H4 (cell line): ENCODE measurements at places on chromosomes 2 and 18.

GRCh38 chr2:224887141-224887540 lies 155.1 kb downstream of the DOCK10 start:
- peak; percentile 13 for DNase-seq

GRCh38 chr2:241308267-241308666 lies 7.2 kb downstream of the HDLBP start:
- no peak for DNase-seq

GRCh38 chr2:160610041-160610440 lies 116.4 kb upstream of the RBMS1 start:
- no peak for DNase-seq

DNA sequence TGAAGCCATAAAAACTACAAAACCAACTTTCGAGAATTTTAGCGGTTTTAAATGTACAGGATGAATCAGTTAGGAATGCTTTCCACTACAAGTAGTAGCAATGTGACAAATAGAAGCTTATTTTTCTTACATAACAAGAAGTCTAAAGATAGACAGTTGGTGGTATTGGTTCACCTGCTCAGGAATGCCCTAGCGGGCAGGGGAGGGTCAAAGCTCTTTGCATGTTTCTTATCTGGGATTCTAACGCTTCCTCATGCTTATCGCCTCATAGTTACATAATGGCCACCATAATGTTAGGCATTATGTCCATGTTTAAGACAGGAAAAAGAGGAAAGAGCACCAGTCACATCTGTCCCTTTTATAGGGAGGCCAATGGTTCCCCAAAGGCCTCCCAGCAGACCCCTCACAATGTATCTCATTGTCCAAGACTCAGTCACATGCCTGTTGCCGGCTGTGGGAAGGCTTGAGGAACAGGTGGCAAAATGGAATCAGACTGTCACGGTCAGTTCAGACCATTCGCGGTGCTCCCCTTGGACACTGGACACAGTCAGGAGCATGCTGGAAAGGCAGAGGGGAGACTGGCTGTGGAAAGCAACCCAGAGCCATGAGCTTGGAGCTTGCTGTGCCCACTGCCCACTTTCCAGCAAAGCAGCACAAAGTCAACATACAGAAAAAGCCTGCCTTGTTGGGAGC lies 69.4 kb upstream of the ODC1 start:
- no peak for DNase-seq

GRCh38 chr2:62826141-62826540 lies 120.6 kb downstream of the EHBP1 start:
- no peak for DNase-seq

DNA sequence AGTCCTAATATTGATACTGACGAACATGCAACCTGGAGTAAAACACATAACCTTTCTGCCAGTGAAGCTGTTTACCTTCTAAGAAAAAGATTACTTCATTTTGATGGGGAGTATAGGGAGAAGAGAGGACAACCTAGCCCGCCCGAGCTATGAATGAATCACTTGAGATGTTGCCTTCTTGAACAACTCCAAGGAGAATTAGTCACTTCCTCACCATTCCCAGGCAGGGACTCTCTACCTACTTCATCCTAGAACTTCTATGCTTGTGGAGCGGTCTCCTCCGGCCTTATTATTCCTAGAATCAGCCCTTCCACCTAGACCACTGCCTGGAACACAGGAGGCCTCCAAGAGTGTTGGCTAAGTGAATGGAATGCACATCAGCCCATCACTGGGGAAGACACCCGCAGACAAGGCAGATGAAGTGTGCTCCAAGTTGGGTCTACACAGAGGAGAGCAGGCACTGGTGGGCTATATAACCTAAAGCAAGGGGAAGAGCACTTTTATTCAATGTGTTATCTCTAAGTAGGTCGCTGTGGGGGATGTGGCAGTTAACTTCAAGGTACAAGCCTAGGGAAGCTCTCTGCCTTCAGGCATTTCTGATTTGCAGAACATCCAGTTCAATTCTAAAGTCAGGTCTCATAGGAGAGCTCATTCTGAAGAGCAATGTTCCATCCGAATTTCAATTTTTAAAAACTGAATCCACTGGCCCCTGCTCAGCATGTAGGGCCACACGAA lies 57.4 kb downstream of the STK39 start:
- DNase-seq = no peak

DNA sequence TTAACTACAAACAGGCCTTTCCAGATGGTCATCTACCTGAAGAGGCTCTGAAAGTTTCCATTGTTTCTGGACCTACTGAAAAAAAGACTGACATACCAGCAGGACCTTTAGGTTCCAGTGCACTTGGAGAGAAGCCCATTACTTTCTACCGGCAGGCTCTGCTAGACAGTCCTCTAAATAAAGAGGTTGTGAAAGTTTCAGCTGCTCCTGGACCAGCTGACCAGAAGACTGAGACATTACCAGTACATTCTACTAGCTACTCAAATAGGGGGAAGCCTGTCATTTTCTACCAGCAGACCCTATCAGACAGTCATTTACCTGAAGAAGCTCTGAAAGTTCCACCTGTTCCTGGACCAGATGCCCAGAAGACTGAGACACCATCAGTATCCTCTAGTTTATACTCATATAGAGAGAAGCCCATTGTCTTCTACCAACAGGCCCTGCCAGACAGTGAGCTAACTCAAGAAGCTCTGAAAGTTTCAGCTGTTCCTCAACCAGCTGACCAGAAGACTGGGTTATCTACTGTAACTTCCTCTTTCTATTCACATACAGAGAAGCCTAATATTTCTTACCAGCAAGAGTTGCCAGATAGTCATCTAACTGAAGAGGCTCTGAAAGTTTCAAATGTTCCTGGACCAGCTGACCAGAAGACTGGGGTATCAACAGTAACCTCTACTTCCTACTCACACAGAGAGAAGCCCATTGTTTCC lies 65.8 kb downstream of the ALMS1 start:
- no peak for DNase-seq

- DNase-seq = no peak
These were observed 136.5 kb upstream of the HAAO start for GRCh38 chr2:42928692-42929545.

DNA sequence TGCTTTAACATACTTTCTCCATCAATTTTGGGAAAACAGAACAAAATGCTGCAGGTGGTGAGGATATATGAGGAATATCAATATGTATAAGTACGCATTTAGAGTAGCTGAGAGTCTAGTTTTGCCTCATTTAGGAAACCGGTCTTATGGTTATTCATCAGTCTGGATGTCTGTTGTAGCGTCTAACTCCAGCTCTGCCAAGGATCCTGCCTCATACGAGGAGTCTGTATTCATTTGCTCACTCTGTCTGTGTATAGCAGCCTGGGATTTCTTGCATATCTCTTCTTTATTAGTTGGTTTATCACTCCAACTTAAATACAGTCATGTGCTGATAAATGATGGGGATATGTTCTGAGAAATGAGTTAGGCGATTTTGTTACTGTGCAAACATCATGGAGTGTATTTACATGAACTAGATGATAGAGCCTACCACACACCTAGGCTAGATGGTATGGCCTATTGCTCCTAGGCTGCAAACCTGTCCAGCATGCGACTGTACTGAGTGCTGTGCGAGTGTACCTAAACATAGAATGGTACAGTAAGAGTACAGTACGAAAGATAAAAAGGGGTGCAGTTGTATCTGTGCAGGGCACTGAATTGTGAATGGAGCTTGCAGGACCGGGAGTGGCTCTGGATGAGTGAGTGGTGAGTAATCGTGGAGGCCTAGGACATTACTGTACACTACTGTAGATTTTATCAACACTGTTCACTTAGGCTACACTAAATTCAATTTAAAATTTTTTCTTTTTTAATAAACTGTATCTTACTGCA lies 148.1 kb downstream of the ZNF407 start:
- peak; percentile 21 for DNase-seq

- no peak for DNase-seq
These were observed 472.8 kb downstream of the EIPR1 start for GRCh38 chr2:2904721-2905350.

GRCh38 chr2:155830817-155831579 lies 501.5 kb downstream of the NR4A2 start:
- no peak for DNase-seq

DNA sequence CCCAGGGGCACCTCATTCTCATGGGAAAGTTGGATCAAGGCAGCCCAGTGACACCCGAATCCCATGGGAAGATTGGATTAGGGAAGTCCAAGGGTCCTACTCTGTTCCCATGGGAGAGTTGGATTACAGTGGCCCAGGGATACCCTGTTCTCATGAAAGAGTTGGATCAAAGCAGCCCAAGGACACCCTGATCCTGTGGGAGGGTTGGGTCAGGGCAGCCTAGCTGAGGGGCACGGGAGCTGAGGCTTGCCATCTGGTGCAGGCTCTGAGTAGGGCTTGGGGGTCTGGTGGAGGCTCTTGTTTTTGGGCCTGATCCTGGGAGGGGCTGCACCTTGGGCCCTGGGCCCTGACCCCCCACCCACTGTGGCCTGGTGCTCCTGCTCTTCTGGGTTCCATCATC lies 87.1 kb downstream of the ACKR3 start:
- DNase-seq = no peak

- DNase-seq = no peak
These were observed 164.3 kb downstream of the RPIA start for GRCh38 chr2:88855620-88856408.

DNA sequence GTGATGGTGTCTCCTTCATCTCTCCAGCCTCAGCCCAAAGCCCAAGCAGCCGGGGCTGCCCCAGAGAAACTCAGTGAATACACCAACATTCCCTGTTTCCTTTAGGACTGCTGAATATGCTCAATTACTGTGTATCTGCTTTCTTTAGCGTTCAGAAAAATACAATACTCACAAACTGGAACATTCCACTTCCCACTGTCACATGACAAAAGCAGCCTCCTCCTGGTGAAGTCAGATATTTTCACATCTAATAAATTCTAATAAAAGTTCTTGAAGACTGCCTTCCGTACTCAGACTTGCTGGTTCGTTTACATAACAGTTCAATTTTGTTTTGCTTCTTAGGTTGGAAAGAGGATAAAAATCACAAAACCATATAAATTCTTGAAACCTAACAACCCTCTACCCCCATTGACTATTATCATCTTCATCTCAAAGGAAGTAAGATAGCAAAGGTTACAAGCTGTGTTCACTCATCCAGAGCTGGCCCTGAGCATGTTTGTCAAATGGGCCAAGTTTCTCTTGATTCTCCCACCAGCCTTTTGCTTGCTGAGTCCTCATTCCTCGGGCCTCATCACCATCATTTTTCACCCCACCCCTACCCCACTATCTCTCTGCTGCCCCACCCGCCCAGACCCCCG lies 190.8 kb upstream of the HNRNPA3 start:
- no peak for DNase-seq

DNA sequence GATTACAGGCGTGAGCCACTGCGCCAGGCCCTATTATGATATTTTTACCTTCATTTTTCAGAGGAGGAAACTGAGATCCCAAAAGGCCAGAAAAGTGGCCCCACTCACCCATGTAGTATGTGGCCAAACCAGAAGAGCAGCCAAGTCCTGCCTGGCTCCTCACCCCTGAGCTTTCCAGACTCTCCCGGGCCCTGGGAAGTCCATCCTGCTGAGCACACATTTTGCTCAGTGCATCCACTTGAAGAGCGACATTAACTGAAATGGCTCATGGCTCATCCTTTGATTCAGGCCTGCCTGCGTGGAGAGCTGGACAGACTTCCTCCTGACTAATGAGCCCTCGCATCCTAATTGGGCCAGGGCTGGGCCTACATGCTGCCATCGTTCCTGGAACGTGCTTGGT lies 9.5 kb upstream of the NGEF start:
- DNase-seq = no peak

DNA sequence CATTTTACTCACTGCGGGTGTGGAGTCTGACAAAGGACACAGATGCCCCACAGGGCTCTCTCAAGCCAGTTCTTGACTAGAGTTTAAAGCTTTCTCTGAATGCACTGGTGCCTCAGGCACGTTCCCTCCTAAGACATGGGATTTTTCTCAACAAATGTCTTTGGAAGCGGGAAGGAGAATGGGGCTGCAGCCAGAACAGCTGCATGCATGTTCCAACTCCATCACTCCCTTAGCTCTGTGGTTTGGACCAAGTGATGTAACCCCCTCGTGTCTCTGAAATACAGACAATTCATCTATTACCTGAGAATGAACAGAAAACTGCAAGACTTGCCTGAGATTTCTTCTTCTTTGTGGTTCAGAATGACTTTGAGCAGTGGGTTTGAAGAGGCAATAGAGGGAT lies 141.7 kb upstream of the SERPINE2 start:
- DNase-seq = no peak

DNA sequence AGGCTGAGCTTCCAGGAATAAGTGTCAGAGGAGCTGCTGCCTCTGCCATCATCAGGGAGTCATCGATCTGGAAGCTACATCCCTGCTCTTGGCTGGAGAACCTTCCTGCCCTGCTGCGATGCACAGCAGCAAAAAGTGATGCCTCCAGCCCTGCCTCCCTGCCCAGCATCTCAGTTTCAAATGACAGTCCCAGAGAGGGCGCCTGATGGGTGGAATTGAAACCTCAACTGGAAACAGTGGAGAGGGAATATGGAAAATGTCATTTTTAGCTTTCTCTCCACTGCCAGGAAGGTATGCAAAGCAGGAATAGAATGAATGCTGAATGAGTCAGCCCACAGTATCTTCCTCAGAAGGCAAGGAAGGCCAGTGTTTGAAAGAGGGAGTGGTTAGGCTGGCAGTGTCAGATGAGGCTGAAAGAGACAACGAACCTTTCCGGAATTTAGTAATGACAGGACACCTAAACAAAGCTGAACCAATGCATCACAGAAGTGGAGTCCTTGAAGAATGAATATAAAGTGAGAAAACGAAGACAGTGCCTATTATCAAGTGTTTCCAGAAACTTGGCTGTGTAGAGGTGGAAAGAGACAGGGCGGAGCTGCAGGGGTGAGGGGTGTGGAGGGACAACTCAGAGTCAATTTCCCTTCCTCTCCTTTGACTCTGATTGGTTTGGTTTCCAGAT lies 153.9 kb upstream of the NDUFV2 start:
- peak; percentile 35 for DNase-seq

DNA sequence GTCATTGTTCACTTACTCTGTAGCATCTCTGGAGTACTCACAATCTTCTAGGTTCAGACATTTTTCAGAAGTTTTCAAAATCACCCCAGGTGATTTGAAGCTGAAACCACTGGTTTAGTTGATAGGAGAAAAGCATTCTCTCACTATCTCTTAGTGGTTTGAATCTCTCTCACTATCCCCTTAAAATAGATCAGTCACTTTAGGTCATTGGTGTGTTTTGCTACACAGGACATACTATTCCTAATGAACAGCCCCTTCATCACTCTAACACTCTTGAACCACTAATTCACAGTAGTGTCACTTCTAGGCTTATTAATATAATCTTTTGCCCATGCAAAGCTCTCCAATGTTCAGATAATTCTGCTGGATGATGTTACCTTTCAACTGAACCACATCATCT lies 34.5 kb downstream of the LYPD6 start:
- no peak for DNase-seq

DNA sequence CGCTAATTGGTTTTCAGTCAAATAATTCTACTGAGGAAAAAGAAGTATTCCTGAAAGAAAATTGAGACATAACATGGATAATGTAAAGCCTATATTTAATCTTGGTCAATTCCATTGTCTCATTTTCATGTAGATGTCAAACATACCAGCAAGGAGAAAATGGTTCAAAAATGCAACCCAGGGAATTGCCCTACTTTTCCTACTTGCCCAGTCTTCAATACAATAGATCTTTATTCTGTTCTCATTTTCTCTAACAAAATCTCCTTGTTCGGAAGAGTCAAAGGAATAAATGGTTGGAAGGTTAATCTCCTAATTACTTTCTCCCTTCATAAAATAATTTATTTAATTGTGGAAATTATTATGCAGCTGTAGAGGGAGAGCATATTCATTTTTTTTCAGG lies 896.1 kb downstream of the NRXN1 start:
- DNase-seq = no peak

GRCh38 chr2:191894681-191895147 lies 47.8 kb upstream of the CAVIN2 start:
- DNase-seq = no peak

- DNase-seq = no peak
These were observed 43.4 kb upstream of the AQP4 start for GRCh38 chr18:26908906-26909305.
